Nephron progenitor cell (in vitro differentiated cells): ENCODE measurements at places on chromosomes 7 and 10.

- peaks cover 10% of the 10 kb centered on the region for H3K4me1 ChIP-seq
- no peak overlapping the region for H3K4me3 ChIP-seq
- DNase-seq = no peak
- H3K36me3 ChIP-seq = peaks cover 5% of the 10 kb centered on the region
- no peak overlapping the region for H3K27ac ChIP-seq
Measured at GRCh38 chr10:15737656-15738055, 17.9 kb upstream of the ITGA8 start.

- H3K27ac ChIP-seq = peak overlapping the region; percentile 50
- peaks cover 22% of the 10 kb centered on the region for H3K4me1 ChIP-seq
- H3K27me3 ChIP-seq = peaks cover 10% of the 10 kb centered on the region
- DNase-seq = no peak
Measured at GRCh38 chr10:43120929-43121314, 17.3 kb upstream of the CSGALNACT2 start.

DNA sequence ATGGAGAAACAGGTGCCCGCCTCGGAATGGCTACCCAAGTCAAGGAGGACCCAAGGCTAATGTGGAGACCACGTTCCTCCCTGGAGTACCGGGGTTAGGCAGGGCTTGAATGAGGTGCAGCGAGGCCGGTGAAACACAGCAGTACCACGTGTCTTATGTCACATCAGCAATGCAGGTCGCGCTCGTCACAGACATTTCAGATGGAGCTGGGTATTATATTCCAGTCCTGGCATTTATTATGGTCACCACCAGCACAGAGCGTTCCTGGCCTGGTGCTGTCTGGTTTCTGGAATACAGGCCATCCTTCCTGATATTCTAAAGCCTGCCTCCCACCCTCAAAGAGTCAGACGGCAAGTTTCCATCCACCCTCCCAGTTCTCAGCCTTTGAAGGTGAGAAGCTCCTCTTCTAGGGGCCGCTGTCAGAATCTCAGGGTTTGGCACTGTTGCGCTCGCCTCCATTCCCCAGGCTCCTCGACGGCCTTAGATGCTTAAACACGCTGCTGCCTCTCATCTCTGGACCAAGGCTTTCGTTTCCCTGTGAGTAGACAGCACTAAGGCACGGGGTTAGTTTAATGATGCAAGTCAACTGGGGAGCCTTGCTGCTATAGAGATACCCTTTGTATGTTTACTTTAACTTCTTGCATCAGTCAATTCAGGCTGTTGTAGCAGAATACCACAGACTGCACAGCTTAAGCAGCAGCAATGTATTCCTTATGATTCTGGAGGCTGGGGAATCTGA is 377.6 kb downstream of the DPP6 start:
- no peak overlapping the region for H3K27ac ChIP-seq
- H3K4me1 ChIP-seq = peaks cover under 1% of the 10 kb centered on the region
- no peak overlapping the region for H3K4me3 ChIP-seq
- H3K36me3 ChIP-seq = no peaks in the 10 kb centered on the region
- peaks cover 4% of the 10 kb centered on the region for H3K27me3 ChIP-seq

- peaks cover 5% of the 10 kb centered on the region for H3K4me1 ChIP-seq
- no peaks in the 10 kb centered on the region for H3K36me3 ChIP-seq
- no peak for DNase-seq
- H3K27ac ChIP-seq = peak overlapping the region; percentile 73
Measured at GRCh38 chr10:51524041-51524440, 175.4 kb downstream of the CSTF2T start.

DNA sequence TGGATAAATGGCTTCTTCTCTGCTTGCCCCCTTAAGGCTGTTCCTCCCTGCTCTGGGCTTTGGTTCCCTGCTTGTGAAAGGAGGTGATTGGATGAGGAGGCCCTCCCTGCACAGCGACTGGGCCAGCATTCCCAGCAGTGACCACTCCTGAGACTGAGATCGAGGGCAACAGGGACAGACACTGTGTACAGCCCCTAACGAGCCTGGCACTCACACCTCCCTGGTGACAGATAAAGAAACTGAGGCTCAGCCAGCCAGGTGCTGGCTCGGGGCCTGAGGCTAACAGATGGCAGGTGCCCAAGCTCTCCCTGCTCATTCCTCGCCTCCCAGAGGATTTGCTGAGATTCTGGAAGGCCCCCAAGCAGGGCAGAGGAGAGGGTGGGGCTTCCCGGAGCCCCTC is 12.0 kb upstream of the AQP1 start:
- no peak for DNase-seq
- H3K4me3 ChIP-seq = no peak overlapping the region
- peaks cover 35% of the 10 kb centered on the region for H3K4me1 ChIP-seq
- H3K27me3 ChIP-seq = no peaks in the 10 kb centered on the region
- H3K36me3 ChIP-seq = no peaks in the 10 kb centered on the region

- H3K4me3 ChIP-seq = no peak overlapping the region
- peaks cover 12% of the 10 kb centered on the region for H3K36me3 ChIP-seq
- H3K27ac ChIP-seq = no peak overlapping the region
- peak; percentile 15 for DNase-seq
- H3K4me1 ChIP-seq = peaks cover 38% of the 10 kb centered on the region
Measured at GRCh38 chr7:22291977-22292376, 65.0 kb downstream of the RAPGEF5 start.

- no peaks in the 10 kb centered on the region for H3K36me3 ChIP-seq
- H3K4me1 ChIP-seq = no peaks in the 10 kb centered on the region
- no peak overlapping the region for H3K27ac ChIP-seq
Measured at GRCh38 chr10:48390558-48390871, 84.0 kb downstream of the MAPK8 start.

DNA sequence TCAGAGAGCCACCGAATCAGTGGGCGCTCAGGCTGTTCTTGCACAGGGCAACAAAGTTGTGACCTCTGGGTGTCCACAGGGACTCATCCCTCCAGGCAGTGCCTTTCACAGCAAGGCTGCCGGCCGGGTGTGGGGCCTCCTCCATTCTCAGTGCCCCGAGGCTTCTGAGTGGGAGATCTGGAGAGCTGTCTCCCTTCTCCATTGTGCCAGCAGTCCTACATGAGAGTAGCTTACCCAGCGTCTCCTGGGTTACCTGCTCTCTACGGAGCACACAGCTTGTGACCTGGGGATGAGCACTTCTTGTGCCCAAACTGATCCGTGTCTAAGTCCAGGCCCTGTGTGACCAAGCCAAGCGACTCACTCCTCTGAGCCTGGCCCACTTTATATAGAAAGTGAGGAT is 240.9 kb upstream of the GRB10 start:
- H3K27me3 ChIP-seq = peaks cover 3% of the 10 kb centered on the region
- H3K4me1 ChIP-seq = no peaks in the 10 kb centered on the region
- DNase-seq = no peak
- no peak overlapping the region for H3K27ac ChIP-seq

DNA sequence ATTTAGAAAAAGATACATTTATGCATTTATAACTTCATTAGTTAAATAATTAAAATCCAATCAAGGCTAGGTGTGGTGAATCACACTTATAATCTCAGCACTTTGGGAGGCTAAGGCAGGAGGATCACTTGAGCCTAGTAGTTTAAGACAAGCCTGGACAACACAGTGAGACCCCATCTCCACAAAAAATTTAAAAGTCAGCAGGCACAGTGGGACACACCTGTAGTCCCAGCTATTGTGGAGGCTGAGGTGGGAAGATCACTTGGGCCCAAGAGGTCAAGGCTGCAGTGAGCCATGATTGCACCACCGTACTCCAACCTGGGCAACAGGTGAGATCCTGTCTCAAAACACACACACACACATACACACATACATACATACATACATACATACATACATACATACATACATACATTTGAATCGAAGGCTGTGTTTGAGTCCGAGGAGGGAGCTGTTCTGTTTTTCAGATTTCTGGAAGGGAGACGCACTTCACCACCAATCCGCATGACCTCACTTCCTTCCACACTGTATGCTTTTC is 30.1 kb downstream of the SFMBT2 start:
- H3K27me3 ChIP-seq = no peaks in the 10 kb centered on the region
- peak overlapping the region; percentile 50 for H3K27ac ChIP-seq
- H3K4me3 ChIP-seq = no peak overlapping the region

DNA sequence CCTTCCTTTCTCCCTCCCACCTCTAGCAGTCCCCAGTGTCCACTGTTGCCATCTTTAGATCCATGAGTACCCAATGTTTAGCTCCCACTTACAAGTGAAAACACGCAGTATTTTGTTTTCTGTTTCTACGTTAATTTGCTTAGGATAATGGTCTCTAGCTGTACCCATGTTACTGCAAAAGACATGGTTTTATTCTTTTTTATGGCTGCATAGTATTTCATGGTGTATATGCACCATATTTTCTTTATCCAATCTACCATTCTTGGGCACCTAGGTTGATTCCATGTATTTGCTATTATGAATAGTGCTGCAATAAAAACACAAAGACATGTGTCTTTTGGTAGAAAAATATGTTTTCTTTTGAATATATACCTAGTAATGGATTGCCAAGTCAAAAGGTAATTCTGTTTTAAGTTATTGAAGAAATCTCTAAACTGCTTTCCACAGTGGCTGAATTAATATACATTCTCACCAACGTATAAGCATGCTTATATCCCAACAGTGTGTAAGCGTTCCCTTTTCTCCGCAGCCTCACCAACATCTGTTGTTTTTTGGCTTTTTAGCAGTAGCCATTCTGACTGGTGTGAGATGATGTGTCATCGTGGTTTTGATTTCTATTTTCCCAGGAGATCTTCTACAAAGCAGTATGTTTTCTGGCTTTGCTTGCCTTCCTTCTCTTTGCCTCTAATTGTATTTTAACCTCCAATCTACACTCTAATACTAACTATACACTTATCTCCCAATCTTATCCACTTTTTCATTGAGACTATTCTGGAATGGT is 179.5 kb upstream of the PHF14 start:
- no peaks in the 10 kb centered on the region for H3K27me3 ChIP-seq
- H3K36me3 ChIP-seq = no peaks in the 10 kb centered on the region
- DNase-seq = no peak
- no peak overlapping the region for H3K27ac ChIP-seq
- H3K4me1 ChIP-seq = no peaks in the 10 kb centered on the region
- H3K4me3 ChIP-seq = no peak overlapping the region

DNA sequence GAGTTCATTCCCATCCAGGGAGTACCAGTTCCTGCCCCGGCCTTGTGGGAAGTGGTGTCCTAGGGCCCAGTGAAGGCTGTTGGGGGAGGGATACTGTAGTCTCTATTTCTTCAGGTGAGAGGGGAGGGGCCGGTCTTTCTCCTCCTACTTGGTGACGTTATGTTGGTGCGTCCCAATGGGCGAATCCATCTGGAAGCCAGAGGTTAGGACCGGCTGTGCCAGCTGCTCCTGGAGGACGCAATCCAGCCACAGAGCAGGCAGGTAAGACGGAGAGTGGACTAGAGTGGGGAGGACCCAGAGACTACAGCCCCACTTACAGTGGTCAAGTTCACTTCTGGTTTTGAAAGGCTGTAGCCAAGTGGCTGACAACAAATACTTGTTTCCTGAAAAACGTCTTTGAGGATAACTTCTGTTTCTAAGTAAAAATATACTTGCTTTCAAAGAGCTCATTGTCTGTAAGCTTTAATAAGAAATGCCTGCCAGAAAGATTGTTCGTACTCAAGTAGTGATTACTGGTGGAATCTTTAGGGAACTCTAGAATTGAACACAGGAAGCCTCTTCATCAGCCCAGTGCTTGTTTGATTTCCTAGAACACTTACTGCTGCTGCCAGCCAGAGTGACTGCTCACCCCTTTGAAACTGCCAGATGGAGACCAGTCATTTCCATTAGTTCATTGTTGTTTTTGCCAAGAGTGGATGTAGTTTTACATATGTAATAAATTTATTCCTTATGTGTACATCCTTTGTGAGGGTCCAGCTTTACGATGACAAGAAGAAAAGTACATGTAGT is 25.4 kb downstream of the RBM33 start:
- H3K4me1 ChIP-seq = peaks cover 12% of the 10 kb centered on the region
- DNase-seq = no peak
- H3K27me3 ChIP-seq = no peaks in the 10 kb centered on the region
- no peak overlapping the region for H3K4me3 ChIP-seq

GRCh38 chr7:98826387-98826786 is 43.4 kb downstream of the TMEM130 start:
- H3K36me3 ChIP-seq = no peaks in the 10 kb centered on the region
- DNase-seq = no peak
- no peak overlapping the region for H3K27ac ChIP-seq
- no peak overlapping the region for H3K4me3 ChIP-seq
- peaks cover 10% of the 10 kb centered on the region for H3K27me3 ChIP-seq

DNA sequence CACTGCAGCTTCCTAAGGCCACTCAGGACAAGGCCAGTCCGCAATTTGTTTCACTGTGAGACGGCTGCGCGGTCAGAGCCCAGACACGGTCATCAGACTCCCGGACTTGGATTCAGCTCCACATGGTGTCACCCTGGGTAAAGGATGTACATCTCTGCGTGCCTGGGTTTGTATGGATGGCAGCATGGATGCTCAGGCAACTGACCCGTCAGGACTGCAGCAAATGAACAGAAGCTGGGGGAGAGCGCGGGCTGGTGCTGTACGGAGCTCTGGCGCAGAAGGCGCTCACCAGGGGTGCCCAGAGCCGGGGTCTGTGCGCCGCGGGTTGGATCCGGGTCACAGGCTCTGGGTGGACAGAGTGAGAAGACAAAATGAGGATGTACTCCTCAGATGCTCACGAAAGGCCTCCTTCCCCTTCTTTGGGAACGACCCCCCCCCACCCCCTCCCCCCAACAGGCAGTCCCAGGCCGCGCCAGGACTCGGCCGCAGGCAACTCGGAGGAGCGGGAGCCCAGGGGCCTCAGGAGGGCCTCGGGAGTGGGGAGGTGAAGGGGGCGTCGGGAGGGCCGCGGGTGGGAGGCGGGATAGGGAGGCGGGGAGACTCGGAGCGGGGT is 92.4 kb downstream of the CXCL12 start:
- peaks cover 10% of the 10 kb centered on the region for H3K27me3 ChIP-seq
- H3K27ac ChIP-seq = no peak overlapping the region
- no peaks in the 10 kb centered on the region for H3K36me3 ChIP-seq
- H3K4me1 ChIP-seq = peaks cover under 1% of the 10 kb centered on the region
- no peak for DNase-seq

GRCh38 chr7:150858236-150859197 is 6.2 kb downstream of the AOC1 start:
- no peak overlapping the region for H3K4me3 ChIP-seq
- peaks cover 16% of the 10 kb centered on the region for H3K27me3 ChIP-seq
- DNase-seq = no peak
- no peak overlapping the region for H3K27ac ChIP-seq
- H3K36me3 ChIP-seq = no peaks in the 10 kb centered on the region
- H3K4me1 ChIP-seq = peaks cover 32% of the 10 kb centered on the region

DNA sequence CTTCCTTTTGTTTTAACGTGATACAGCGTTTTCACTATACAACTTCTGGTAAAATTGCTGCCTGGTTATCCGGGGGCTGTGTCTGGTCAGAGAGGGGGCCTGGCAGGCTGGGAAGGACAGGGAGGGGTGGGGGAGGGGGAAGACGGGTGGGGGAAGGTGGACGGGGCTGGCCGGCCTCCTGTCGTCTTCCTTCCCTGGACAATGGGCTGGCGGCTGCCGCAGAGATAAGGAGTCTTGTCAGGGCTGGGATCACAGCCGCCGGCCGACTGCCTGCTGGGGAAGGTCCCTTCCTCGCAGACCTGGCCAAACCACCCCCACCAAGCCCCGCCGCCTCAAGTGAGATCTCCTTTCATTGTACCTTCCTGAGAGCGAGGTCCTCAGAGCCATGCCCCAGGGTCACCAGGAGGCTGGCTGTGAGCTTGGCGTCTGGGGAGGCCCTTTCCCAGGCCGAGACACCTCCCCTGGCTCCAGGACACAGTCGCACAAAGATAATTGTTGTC is 151.2 kb upstream of the TNRC18 start:
- peak; percentile 52 for DNase-seq
- no peaks in the 10 kb centered on the region for H3K36me3 ChIP-seq
- peak overlapping the region; percentile 64 for H3K4me3 ChIP-seq
- H3K27me3 ChIP-seq = no peaks in the 10 kb centered on the region
- peak overlapping the region; percentile 95 for H3K27ac ChIP-seq

GRCh38 chr7:22662556-22663356 is 64.2 kb upstream of the IL6 start:
- H3K36me3 ChIP-seq = no peaks in the 10 kb centered on the region
- no peak overlapping the region for H3K27ac ChIP-seq
- no peak for DNase-seq
